ENCODE measurements at places on chromosomes 4 and X.

DNA sequence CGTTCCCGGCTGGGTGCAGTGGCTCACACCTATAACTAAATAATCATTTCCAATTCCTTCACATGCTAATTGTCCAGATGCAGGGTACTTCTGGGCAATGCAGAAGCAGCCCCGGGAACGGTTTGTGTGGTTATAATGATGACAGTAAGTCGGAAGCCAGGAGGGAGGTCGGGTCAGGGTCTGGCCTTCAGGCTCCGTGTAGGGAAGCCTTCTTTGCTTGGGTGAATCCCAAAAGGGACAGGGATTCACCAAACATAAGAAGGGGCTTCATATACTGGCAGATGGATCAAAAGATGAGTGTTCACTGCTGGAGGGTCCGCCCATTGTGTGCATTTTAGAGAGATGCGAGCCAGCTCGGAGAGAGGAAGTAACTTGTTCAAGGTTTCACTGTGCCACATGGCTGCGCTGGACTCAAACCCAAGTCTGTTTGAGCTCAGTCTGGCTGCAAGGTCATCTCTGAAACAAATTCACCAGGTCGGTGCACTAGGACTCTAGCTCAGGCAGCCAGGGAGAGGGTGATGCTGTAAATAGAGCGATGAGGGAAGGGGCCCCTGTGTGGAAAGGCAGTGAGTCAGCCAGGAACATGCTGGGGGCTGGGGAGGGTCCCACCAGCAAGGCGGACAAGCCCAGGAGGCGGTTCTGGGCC, 4.8 kb upstream of the KIAA0232 start:
- DNase-seq = no peak

DNA sequence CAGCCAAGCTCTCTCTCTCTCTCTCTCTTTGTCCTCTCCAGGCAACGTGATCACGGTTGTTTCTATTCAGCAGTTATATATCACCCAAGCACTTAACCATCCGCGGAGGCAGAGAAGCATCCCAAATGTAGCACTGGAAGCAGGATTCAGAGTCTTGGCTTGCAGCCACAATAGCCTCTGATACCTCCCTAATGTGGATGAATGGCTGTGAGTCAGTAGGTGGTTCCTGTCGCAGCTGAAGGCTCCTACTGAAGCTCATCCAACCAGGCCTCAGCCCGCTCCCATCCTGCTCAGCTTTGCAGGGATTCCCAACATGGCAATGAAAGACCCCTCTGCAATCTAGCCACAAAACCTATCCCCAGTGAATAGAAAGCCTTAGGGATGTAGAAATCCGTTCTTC, 5.1 kb downstream of the HS6ST2 start:
- DNase-seq = no peak

DNA sequence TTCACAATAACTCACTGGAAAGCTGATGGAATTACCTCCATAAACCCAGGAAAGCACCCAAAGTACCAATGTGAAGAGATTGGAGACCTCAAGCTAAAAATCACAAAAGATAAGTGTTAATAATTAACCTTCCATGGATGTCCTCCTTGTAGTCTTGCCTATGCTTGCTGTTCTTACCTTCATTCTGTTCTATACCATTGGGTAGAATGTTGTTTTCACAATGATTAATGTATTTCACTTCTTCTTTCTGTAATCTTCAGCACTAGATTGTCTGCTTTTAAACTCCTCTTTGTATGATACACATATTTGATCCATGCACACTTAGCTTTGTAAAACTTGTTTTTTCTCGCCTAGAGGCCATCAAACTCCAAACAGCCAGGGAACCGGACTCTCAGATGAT, 570.3 kb downstream of the RAPGEF2 start:
- DNase-seq = no peak

DNA sequence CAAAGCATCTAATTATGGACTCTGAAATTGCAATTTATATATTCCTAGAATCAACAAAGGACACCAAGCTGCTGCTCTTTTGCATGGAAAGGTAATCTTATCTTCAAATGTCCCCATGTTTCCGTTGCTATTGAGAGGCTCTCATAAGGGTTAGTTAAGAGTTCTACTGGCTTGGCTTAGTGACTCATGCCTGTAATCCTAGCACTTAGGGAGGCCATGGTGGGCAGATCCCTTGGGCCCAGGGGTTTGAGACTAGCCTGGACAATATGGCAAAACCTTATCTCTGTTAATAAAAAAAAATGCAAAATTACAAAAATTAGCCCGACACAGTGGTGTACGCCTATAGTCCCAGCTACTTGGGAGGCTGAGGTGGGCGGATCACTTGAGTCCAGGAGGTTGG, 93.4 kb upstream of the RAPGEF2 start:
- DNase-seq = no peak

DNA sequence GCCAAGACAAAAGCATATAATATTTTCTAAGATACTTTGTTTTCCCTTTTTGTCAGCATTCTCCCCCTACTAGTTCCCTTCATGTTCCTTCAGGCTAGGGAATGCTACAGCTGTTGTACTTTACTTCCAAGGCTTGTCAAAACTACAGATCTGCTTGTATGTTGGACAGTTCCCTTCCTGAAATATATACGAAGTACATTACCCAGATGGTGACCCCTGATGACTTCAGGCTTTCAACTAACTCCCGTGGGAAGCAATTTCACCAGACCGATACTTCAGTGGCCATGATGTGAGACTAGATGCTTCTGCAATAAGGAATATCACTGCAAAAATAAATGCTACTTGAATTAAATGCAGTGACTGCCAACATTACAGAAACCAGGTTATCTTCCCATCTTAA, 332.8 kb downstream of the SH2D1A start:
- DNase-seq = no peak

GRCh38 chr4:95857761-95858160, 17.9 kb downstream of the PDHA2 start:
- no peak for DNase-seq

DNA sequence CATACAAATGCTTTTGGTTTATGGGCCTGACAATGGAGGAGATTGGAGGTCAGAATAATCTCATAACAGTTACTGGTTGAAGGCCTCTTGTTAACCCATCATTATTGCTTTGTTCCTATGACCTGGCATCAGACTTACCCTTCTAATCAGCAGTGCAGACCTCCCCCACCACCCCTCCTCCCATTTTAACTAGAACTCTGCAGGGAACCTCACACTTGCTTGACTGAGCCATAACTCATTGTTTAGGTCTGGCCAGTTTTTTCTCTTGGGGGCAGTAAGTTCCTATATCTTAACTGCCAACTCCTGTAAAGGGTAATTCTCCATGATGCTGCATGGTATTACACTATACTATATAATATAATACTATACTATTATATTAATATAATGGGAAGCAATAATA, 609.3 kb downstream of the IL1RAPL1 start:
- DNase-seq = no peak

DNA sequence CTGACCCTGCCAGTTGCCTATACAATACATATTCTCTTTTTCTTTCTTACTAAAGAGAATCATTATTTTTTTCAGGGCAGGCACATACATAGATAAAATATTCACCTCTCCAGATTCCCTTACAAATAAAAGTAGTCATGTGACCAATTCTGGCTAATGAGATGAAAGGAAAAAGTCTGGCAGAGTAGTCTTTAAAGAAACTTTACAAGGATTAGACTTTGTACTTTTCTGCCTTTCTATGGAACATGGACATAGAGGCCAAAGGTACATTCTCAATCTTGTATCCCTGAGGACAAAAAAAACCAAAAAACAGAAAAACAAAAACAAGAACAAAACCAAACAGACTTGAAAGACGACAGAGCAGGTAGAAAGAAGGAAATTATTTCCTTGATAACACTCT, 75.6 kb downstream of the DCK start:
- no peak for DNase-seq

GRCh38 chr4:151043803-151044515, 28.9 kb upstream of the LRBA start:
- DNase-seq = peak; percentile 15

DNA sequence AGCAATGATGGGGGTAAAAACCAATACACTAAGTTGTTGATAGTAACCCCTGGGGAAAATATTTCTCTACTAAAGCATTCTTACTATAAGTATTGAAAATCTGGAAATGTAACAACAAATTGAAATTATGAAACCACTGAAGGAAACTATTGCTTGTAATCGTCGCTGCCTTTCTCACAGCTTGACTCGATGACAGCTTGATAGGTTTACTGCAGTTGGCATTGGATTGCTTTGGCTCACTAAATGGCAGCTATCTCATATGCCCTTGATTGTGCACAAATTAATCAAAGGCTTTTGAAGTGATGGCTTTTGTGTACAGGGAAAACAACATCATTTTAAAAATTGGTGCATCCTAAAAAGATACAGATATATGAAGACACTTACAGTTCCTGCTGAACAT, 419.6 kb upstream of the TENM3 start:
- no peak for DNase-seq

DNA sequence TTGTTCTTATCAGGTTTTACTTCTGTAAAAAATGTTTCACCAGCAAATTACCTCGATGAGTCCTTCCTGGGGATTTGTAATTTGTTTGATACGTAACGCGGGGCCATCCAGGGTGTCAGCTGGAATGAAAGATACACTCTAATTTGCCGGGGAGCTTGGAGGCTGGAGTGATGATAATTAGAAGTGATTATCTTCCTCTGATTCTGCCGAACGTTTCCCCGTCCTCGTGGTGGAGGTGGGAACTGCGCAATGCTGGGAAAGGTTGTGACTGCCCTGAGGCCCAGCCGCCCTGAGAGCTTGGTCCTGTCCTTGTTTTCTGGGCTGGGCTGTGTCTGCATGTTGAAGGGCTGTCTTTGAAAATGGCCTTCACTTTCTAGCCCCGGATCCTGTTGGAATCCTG, 48.0 kb downstream of the SORCS2 start:
- no peak for DNase-seq

DNA sequence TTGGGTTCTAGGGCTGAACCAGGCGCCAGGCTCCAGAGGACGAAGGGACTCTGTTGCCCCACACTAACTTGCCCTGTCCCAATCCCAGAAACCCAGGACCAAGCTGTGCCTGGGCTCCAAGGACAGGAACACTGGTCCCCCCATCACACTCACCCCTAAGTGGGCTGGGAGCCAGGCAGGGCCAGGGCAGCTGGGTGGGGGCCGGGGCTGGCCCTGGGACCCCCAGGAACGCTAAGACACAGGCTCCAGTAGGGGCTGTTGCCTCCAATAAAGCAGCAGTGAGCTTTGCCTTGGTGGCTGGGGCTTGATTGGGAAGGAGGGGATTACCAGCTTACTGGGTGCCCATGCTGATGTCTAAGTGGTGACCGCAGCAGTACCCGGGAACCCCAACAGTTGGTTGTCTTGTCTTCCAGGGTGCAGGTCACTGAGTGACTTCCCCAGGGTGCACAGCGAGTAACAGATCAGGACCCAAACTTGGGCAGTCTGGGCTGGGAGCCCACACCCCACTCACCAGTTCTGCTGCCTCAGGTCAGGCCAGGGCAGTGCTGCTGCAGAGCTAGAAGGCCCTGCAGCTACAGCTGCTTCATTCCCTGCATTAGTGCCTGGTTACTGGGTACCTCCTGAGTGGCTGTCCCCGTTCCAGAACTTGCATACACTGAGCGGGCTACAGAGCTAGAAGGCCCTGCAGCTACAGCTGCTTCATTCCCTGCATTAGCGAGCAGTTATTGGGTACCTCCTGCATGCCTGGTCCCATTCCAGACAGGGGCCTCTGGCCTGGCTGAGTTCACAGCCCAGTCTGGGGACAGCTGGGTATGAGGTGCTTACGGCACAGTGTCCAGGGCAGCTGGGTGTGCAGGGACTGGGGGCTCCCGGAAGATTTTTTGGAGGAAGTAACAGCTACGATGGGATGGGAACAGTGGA, 9.4 kb upstream of the ADD1 start:
- no peak for DNase-seq

- DNase-seq = no peak
Observed at GRCh38 chrX:42673301-42673810, 104.6 kb downstream of the PPP1R2C start.

DNA sequence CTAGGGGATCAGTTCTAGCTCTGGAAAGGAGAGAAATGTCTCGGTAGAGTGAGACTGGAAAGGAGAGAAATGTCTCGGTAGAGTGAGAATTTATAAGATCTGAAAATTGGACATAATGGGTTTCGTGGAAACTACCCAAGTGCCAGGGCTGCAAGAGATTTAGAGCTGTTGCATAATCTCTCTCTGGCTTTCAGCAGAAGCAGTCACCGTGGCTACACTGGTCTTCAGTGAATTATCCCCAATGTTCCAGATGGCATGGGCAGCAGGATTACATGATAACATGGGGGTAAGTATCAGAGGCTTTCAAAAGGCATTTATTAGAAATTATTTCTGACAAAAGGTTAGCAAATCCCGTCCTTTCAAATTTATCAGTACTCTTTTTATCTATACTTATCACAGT, 435.5 kb downstream of the NKX6-1 start:
- DNase-seq = no peak

DNA sequence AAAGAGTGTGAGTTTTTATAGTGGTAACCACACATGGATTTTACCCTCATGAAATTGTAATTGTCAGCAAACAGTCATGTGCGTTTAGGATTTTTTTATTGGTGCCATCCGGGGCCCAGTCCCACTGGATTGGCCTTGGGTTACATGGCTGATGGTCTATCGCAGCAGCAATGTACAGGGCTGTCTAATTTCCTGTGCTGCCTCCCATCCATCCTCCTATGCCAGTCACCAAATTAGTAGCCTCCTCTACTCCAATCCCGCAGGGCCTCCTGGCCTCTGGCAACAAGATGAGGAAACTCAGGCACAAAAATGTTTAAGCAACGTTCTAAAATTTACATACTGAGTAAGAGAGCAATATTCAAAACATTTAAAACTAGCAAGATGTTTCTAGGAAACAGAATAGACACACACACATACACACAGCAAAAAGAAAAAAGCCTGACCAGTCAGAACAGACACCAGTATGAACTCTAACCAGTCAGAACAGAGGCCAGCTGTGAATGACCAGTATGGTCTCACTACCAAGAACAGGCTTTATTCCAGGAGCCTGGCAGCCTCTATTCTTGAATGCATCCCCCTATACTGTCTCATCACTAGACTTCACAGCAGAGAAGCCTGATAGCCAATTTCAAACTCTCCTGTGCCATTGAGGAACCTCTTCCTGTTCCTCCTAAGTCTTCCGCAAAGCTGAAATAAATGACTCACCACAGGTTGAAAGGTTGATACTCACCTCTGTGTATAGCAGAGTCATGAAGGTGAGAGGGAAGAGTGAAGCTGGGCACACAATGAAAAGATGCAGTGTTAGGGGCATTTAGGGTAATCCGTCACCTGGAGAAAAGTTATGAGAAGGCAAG, 42.6 kb downstream of the CHRNA9 start:
- DNase-seq = peak; percentile 19

DNA sequence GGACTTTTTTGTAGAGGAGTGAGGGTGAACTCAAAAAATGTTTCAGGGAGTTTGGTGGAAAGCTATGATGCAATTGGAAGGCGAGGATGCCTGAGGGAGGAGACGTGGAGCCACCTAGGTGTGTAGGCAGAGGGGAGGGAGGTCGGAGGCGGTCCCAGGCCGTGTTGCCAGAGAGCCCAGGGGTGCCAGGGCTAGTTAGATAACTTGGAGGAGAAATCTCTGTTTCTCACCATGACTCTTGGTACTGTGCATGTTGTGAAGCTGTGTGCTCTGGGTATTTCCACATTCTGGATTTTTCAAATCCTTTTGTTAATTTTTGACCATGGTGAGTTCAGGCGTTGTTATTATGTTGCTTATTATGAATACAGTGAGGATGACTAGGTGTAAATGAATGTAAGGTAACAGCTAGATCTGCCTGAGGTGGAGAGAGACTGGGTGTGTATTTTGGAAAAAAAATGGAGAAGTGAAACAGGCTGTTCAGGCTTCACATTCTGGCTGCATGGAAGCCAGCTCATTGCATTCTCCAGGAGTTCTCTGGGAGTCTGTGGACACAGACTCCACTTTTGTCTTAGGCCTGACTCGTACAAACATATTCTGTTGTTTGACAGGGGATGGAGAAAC, 4.5 kb downstream of the RAB9A start:
- DNase-seq = no peak

Measured in ELR (cell line).